GM03348 (cell line): ENCODE measurements at places on chromosomes 1 and 21.

DNA sequence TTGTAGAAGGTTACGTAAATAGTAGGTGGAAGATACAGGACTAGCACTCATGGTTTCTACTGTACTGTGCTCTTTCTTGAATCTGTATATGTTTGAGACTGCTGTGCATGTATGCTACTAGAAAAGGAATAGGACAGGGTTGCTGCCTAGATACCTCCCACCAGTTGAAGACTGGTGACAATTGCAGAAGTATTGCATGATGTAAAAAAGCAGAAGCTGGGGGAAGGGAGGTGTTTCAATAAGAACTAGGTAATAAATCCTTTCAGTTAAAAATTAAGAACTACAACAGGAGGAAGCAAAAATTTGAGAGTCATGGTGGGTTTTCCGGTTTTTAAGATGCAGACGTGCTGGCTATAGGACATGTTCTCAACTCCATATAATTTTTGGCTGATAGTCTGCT is 88.1 kb downstream of the CCDC30 start:
- no peak for DNase-seq

- peak; percentile 35 for DNase-seq
Observed at GRCh38 chr1:247487057-247487456, 29.2 kb upstream of the OR2B11 start.

- no peak for DNase-seq
Observed at GRCh38 chr1:213783893-213784292, 203.9 kb upstream of the PROX1 start.

GRCh38 chr1:220294846-220295301 is 22.6 kb upstream of the RAB3GAP2 start:
- DNase-seq, result peak; percentile 69

DNA sequence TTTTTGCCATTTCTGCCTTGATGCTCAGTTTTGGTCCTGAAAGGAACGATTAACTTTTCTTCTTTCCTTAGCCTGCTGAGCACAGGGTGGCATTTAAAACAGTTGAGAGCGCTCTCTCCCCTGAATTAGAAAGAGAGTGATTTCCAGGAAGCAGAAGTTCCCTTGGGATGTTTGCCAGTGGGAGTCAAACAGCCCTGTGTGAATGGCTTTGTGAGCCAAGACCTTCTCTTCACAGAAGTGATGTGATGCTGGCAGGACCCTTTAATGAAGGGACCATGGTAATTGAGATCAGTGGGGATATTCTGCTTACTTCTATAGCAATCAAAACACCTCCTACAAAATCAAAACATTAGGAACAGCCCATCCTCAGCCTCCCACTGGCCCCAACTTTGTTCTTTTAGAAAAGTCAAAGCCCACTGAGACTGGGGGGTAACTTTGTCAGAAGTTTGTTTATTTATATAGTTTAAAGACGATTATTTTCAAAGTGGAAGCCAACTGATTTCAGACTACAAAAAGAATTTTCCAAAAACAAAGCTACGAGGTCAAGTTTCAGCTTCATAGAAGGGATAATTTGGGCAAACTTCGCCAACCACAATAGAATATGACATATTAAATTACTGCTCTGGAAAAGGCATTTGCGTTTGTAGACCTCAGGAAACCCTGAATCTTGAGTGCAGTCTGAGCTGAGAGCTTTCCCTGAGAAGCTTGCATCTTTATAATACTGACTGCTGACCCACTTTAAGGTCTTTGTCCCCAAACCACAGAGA is 122.7 kb downstream of the GABPA start:
- DNase-seq, result no peak

DNA sequence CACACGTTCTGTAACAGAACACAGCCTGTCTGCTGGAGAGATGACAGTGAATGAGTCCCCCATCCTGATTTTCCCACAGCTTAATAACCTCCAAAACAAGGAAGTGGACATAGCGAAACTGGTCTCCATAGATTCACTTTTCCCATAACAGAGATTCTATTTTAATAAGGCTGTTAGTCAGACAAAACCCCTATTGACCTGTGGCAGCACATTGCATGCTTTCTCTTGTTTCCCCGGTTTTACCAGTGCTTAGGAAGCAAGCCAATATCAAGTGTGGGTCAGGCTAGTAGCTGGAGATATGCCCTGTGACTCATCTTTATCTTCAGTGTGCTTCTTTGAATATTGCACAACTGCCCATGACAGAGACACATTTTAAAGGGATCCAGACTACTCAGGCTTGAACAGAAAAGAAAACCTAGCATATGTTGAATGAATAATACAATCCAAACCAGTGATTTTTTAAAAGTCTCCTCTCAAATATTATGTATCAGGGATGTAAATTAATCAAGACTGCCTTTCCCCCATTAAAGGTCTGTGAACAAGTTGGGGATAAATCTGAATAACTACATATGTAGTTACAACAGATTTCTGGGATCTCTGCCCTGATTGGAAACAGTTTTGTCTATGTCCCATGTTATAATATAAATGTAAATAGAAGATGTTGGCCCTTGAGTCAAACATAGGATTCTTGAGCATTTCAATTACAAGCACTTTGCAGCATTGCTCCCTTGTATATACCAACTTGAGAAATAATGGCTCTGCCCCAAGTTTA is 11.9 kb upstream of the CLDN8 start:
- DNase-seq, result peak; percentile 49

DNA sequence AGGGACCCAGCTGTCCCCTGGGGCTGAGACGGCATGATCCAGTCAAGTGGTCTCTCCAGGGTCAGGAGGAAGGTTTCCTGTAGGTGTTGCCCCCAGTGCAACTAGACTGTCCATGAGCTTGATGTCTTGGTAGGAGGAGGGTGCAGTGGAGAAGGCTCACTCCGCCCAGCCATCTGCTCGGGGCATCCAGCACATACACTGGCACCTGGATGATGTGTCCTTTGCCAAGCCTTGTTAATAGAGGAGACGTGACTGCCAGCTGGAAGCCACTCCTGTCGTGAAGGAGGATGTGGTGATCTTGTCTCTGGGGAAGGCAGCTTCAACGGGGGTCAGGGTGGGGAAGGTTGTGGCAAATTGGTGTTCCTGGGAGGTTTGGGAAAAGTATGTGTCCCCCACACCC is 6.2 kb downstream of the DISP3 start:
- DNase-seq, result no peak

DNA sequence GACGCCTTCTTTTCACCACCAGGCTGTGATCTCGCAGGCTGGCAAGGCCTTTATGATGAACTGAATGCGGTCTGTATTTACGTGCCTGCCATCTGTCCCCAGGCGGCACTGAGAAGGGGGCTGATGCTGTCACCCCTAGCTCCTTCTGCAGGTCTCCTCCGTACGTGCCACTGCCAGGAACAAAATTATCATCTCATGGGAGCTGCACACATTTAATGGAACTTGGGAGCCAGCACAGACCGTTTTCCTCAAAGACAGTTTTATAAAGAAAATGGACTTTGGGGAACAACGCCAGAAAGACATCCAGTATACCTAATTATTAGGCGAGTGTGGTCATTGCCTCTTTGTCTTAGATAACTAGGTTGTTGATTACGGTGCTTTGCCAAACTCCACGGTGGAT is 434.5 kb downstream of the KIF26B start:
- no peak for DNase-seq

- no peak for DNase-seq
Observed at GRCh38 chr1:231969076-231969475, 342.5 kb downstream of the DISC1 start.

DNA sequence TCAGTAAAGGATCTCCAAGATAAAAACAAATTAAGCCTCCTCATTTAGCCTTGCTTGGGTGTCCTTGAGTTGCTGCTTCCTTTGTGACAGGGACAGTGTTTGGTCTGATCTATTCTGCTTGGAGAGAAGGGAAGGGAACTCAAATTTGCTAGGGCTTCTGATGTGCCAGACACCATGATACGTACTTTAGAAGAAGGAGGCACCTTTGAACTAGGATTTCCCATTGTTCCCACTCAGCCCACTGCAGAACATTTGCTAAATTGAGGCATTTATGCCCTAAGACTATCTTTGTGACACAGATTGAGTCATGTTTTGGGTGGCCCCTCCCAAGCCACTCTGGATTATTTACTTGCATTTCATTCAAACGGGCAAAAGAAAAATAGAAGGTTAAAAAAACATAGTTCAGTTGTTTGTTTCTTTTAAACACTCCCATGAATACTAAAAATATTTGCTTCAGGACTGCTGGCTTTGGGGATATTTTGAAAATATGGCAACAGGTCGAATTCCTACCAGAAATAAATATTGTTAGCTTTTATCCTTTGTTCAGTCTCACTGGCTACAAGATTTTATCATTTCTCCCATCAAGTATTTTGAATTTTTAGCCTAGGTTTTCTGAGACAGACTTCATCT is 81.9 kb upstream of the WLS start:
- no peak for DNase-seq

- peak; percentile 47 for DNase-seq
Observed at GRCh38 chr1:18646091-18646785, 15.6 kb downstream of the PAX7 start.

DNA sequence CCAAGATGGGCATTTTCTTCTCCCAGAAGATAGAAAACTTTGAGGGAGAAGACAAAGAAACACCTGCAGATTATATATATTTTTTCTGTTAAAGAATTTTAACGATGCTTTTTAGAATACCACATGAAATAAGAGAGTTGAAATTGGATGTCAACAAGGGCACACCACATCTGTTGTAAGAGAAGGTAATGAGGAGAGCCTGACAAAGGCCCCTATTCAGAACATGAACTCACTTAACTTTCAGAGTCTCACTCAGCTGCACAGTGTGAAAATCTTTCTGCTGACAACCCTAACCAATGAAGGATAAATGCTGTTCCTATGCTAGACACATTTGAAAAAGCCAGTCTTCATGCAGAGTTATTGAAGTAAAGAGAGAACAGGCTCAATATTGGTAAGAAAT is 7.3 kb downstream of the KRTAP22-2 start:
- no peak for DNase-seq

DNA sequence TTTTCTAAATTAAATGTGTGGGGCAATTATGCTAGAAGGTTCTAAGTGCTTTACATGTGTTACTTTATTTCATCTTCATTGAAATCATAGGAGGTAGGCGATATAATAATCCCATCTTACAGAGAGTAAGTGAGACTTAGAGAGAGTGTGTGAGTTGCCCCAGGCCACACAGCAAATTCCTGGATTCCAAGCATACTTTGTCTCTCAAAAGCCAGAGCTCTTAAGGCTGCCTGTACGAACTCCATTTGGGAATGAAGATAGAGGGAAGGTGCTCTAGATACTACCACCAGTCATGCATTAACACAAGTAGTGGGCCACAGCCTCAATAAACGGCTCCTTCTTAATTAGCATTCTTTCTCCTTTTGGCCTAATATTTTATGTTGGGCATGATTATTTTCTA is 170.1 kb downstream of the SIPA1L2 start:
- no peak for DNase-seq

- DNase-seq, result no peak
Observed at GRCh38 chr21:42616941-42617340, 36.5 kb upstream of the PDE9A start.

GRCh38 chr1:71080230-71080738 is 551 bp downstream of the ZRANB2 start:
- peak; percentile 27 for DNase-seq

DNA sequence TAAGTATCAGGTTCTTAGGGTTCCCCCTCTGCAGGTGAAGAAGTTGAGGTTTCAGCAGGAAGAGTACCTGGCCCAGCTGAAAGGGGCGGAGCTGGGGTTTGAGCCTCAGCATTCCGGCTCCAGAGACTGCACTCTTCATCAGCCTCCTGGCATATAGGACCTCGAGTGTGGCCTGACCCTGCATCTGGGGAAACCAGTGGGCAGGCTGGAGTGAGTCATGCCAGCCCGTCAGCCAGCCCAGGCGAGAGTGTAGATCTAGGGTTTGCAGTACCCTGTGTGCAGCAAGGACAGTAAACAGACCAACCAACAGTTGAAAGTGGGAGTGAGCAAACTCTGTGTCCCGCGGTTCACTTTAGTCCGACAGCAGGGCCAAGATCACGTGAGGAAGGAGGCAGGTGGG is 14.1 kb downstream of the MFSD2A start:
- no peak for DNase-seq
